ENCODE measurements at places on chromosomes 12 and 14.

- peak; percentile 55 for DNase-seq
Measured at GRCh38 chr12:98516111-98516873, 902 bp downstream of the TMPO start.

- no peak for DNase-seq
Measured at GRCh38 chr14:43651896-43652295, 855.2 kb downstream of the FSCB start.

DNA sequence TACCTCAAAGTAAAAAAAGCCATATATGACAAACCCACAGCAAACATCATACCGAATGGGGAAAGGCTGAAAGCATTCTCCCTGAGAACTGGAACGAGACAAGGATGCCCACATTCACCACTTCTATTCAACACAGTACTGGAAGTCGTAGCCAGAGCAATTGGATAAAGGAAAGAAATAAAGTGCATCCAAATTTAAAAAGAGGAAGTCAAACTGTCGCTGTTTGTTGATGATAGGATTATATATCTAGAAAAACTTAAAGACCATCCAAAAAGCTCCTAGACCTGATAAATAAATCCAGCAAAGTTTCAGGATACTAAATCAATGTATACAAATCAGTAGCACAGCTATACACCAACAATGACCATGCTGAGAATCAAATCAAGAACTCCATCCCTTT lies 5.2 kb downstream of the NDUFA12 start:
- no peak for DNase-seq

- DNase-seq, result peak; percentile 35
Measured at GRCh38 chr14:89973234-89973823, 17.6 kb downstream of the TDP1 start.

DNA sequence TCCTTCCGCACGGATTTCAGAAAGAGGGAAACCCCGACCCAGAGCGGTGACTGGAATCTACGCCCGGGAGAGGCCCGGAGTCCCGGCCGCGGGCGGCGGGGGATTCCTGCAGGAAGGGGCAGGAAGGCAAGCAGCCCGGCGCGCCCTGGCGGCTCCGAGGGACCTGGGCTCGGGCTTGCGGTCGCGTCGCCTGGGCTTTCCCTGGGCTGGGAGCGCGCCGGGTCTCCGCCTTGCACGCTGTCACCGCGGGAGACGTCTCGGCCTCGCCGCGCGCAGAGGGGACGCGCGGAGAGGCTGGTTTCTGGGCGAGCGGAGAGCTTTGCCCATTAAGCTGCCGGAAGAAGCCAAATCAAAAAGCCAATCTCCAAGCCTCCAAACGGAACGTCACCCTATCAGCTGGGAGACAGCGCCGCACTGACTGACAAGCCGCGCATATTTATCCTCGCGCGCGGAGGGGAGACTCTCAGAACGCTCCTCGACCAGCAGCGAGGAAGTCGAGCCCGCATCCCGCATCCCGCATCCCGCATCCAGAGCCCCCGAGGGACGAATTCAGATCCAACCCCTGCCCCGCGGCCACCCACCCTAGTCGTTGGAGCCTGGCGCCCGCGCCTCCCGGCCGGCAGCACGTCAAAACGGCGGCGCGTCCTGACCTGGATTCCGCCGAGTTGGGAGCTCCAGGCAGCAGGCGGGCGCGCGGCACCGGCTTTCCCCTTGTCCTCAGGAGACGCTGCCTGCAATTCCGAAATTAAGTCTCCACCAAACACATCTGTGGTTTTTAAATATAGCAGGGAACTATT lies at the start of gene SLC8A3:
SLC8A3 (minus strand) TSS at position 293 of the 797 bp plus-strand sequence. CDS start 20,529 bp downstream, outside the sequence.
- no peak for DNase-seq

DNA sequence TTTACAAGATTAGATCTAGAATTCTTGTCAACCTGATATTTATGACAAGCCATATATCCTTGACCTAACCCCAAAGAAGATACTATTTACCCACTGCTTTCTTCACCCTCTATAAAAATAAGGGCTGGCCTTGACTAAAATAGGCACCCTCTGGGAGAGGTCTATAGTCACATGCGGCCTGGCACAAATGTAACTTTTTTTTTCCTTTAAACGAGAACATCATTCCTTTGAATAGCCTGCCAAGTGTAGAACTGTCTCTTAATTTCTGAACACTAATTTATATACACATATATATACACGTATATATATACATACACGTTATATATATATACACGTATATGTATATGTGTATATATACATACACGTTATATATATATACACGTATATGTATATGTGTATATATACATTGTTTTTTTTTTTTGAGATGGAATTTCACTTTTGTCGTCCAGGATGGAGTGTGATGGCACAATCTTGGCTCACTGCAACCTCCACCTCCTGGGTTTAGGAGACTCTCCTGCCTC lies 18.6 kb downstream of the PPTC7 start:
- no peak for DNase-seq

- DNase-seq, result no peak
Measured at GRCh38 chr12:2013527-2014223, 9.4 kb upstream of the DCP1B start.

DNA sequence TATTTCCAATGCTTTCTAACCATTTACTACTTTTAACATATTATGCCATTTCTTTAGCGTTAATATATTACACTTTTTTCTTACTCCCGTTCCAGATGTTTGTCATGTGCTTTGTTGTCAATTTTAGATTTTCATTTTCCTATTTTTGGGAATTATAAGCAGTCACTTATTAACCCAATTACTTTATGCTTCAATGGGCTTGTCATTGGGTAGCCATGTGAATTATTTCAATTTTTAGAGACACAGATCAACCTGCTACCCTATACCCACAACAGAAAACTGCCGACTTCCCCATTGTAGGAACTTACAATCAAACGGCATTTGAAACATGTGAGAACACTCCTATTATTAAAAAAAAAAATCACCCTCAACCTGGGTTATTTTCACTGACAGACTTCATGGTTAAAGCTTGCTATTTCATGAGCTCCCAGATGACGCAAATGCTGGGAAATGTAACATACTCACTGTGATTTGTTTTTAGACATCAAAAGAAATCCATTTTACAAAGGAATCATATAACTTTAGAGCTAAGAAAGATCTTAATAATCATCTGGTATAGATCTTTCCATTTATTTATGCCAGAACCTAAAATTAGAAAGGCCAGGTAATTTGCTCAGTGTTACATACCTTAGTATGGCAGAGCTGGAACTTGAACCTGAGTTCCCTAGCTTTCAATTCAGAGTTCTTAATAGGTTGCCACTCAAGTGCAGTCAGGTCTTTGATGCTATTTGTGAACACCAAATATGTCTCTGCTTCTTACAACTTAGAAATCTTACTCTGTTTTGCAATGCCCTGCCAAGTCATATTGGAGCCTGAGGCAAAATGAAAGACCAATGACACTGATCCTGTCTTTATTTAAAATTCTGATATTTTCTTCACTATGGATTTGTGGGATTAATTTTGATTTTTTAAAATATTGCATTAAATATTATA lies 340.4 kb downstream of the RAD51B start:
- no peak for DNase-seq

DNA sequence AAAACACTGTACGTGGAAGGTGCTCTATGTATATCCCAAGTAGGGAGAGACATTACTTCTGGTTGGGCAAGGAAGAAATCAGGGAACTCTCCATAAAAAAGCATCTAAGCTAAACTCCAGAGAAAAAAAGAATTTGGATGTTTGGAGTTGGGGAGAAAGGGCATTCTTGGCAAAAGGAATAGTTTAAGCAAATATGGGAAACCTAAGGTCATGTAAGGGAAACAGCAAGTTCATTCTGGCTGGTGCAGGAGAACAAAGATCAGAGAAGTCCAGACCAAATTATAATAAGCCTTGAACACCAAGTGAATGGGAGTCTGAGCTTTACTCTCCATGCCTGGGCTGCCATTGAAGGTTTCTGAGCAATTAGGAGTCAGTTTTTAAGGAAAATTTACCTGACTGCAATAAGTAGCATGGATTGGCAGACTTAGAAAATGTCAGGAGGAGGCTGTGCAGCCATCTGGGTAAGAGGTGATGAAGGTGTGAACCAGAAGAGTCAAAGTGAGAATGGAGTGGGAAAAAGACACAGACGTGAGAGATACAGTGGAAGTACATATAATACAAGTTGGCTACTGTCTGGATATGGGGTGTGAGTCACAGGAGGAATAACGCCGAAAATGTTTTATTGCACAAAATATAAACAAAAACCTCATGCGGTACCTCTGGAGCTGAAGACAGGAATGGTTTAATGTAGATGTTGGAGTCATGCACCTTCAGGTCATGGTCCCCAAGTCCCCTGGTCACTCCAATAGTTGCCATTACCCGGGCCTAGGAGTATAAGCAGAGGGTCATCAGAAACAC lies 222.6 kb downstream of the MON2 start:
- no peak for DNase-seq

- no peak for DNase-seq
Measured at GRCh38 chr14:68389943-68390342, 402.9 kb downstream of the ZFP36L1 start.

DNA sequence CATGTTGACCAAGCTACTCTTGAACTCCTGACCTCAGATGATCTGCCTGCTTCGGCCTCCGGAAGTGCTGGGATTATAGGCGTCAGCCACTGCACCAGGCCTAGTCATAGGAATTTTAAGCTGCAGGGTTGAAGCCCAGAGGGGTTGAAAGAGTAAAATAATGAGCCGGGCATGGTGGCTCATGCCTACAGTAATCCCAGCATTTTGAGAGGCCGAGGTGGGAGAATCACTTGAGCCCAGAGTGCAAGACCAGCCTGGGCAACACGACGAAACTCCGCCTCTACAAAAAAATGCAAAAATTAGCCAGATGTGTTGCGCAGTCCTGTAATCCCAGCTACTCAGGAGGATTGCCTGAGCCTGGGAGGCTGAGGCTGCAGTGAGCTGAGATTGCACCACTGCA lies 69.6 kb downstream of the GALNT8 start:
- DNase-seq, result no peak

- no peak for DNase-seq
Measured at GRCh38 chr12:460261-461230, 807 bp downstream of the B4GALNT3 start.

DNA sequence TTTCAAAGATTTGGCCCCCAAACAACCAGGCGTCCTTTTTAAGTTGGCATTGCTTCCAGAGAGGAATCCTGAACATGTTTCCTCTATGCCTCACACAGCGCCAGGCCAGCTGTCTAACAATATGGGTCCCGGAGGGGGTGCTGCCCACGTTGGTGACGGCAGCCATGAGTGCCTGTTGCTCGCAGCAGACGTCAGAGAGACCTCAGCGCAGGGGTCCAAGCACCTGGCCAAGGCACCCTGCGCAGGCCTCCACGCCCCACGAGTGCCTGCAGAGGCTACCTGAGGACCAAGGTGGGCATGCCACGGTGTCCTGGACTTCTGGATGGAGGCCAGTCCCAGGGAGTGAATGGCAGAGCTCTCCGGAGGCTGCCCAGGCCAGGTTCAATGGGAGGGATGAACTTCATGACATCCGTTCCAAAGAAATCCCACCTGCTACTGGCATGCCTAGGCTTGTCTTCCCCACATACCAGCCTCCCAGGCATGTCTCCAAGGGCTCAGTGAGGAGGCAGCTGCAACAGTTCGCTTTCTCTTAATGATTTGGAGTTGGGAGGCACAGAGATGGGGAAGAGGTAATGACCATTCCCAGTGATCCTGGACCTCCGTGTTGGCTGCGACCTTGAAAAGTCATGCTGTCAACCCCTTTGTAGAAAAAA lies 11.6 kb upstream of the FOXN3 start:
- DNase-seq, result no peak

GRCh38 chr12:9326085-9326484 lies 117.9 kb upstream of the PZP start:
- DNase-seq, result no peak

DNA sequence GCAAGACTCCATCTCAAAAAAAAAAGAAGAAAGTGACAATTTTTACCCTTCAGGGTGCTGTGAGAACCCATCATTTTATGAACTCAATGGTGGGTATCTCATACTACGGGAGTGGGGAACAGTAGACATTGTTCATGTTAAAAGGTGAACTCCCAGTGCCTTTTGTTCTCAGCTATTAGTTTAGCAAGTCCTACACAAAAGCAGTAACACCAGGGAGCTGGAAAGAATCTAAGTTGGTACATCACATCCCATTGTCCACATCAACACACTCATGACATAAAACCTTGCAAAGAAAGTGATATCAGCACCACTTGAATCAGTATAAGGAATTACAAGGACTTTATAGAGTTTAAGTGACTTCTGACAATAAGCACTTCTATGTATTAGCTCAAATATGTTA lies 47.4 kb upstream of the ABCC9 start:
- no peak for DNase-seq

GRCh38 chr12:120972870-120973543 lies 5.3 kb upstream of the HNF1A start:
- no peak for DNase-seq

- DNase-seq, result no peak
Measured at GRCh38 chr14:75175677-75176141, 703 bp downstream of the TMED10 start.

- DNase-seq, result no peak
Measured at GRCh38 chr14:37623971-37624370, 28.5 kb downstream of the TTC6 start.

DNA sequence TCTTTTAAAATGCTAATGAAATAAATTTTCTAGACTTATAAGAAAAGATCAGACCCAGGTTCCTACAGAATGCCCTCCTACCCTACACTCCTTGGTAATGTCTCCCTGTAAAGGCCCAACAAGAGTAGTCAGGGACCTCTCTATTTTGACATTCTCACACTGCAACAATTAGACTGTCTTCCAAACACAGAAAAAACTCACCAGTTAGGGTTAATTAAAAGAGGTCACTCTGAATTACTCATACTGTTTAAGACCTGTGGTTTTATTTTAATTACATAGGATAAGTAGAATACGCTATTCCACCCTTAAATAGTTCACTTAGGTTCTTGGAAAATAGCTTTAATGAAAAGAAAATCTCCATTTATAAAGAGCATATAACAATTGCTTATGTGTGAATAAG lies 142.4 kb downstream of the ITPR2 start:
- no peak for DNase-seq

- no peak for DNase-seq
Measured at GRCh38 chr14:99660794-99661193, 15.9 kb downstream of the HHIPL1 start.

GRCh38 chr12:88445705-88446394 lies 134.4 kb downstream of the KITLG start:
- no peak for DNase-seq
